ENCODE measurements at places on chromosomes 2 and 18.

DNA sequence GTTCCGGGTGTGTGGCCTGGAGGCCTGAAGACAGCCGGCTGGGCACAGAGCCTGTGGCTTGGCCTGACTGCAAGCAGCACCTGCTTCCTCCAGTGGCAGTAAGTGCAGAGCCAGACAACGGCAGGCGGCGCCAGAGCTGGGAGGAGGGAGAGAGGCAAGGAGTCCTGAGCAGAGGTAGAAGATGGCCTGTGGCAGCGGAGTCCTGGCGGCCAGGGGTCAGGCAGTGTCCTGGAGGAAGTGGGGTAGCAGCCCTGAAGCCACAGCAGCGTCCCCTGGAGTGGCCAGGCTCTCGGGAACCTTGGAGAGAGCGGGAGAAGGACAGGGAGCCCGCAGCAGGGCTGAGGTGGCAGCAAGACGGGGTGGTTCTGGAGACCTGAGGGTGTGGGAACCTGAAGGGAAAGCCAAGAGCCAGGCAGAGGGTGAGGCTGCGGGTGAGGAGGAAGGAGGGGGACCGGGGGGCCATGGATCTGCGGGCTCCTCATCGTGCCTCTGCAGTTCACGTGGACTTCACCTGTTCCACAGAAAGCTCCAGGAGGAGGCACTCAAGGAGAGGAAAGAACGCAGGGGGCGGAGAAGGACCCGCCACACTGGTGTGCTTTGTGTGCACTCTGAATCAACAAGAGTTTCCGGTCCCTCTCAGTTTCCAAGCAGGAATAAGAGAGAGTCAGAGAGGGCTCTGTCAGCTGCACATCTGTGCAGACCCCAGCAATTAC is 85.9 kb downstream of the USP40 start:
- no peak for DNase-seq

- DNase-seq: no peak
These were observed 7.1 kb downstream of the ANO7 start for GRCh38 chr2:241195506-241196130.

DNA sequence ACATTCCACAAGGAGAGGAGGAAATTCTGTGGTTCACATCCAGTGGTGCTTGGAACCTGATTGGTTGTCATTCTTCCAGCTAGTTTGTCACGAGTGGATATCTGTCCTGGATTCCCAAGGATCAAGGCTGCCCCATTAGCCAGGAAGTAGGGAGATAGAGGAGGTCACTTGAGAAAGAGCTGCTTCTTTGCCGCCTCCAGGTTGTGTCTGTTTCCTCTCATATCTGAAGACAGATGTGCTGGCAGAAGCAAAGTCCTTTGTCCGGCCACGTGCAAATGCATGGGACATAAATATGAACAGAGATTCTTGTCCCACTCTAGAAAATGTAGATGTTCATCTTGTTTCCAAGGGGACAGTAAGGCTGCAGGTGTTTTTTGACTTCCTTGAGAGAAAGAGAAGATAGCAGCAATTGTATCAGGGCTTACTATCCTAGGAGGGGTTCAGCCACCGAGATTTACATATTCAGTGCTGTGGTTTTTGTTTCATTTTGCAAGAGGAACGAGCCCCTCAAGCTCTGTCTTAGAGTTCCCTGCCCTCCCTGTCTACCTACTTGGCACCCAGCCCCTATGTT is 174.4 kb downstream of the RPIA start:
- no peak for DNase-seq

- DNase-seq: no peak
These were observed 390.9 kb upstream of the CDH19 start for GRCh38 chr18:66994790-66995189.

DNA sequence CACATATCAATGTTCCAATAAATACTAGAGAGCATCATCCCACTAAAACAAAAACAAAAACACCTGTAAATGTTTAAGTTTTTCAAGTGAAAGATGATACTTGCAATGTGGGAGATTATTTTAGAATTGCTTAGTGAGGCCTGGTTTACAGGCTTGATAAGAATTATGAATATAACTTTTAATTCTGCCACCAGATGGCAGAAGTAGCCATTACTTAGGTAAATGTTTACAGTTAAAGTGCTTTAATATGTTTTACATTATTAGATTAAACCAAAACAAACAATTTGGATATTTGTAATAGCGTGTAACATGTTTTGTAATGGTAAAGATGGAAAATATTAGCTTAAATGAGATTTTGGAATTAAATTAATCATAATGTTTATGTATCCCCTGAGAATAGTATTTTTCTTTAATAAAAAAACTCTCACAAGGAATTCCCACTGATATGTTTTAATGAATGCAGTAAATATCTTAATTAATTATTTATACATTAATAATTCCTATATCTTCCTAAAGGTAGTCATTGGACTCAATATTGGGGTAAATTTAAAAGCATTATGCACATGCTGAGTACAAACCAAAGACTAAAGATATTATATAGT is 522.0 kb downstream of the SPAG16 start:
- DNase-seq: peak; percentile 34

DNA sequence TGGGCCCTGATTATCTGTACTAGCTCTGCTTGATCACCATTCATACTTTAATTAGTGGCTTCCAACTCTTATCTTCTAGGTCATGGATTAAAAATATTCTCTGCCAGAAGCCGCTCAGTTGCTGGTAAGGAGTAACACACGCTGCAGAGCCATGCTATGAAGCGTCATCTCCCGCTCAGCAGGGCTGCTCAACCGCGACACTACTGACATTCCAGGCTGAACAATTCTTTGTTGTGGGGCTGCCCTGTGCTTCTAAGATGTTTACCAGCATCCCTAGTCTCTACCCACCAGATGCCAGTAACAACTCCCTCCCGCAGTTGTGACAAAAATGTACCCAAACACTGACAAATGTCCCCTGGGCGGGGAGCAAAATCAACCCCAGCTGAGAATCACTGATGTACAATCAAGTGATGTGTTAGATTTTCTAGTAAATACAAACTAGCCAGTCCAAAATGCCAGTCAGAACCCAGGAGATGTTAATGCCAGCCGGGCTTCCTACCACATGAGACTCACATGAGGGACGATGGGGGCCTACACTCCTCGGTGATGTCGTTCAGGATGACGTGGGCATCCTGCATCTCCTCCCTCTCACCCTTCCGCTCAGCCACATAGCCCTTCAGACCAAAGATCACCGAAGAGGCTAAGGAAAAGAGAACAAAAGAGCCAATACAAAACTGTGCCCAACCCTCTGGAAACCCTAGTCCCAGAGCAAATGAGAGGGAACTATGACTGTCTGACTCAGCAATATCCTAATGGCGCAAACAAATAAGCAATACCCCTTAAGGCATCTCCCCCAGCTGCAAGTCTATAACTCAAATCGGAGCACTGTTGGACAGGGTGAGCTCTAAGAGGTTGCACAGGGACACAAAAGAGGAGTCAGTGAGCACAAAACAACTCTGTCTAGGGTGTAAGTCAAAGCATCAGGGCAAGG is 15.6 kb downstream of the ILKAP start:
- no peak for DNase-seq

- DNase-seq: peak; percentile 78
These were observed 128.5 kb downstream of the ARL6IP6 start for GRCh38 chr2:152846697-152847470.

DNA sequence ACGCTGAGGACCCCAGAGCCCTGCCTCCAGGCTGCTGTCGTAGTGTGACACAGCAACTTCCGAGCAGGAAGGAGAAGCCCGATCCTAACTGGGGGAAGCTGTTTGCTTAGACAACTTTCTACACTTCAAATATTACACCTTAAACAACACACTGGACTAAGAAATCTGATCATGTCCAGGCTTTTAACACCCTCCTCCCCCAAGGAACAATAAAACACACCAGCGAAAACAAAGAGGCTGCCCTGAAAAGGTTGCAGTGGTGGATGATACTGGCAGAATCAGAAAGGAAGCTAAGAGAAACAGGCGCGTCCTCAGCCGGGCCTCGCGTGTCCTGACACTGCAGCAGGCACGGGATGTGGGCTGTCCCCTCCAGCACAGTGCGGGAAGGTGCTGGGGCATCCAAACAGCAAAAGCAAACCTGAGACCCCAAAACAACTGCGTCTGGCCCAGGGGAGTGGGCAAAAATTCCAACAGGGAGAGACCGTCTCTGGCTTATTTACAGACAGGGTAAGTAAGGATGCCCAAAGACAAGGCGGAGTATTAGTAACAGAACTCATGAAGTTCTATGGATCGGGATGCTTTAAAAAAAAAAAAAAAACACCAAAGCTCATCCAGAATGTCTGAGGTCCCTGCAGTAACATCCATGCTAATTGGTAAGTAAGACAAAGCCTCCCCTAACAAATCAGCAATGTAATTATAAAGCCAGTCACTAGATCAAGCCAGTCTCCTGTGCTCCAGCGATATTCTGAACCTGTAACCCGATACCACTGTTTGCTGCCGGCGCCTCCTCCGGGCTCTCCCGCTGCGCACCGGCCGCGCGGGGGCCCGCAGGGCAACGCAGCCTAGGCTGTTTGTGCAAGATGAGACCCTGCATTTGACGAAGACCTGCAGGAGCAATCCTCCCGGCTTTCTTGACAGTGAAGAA is 9.0 kb downstream of the SERTAD2 start:
- DNase-seq: peak; percentile 88

DNA sequence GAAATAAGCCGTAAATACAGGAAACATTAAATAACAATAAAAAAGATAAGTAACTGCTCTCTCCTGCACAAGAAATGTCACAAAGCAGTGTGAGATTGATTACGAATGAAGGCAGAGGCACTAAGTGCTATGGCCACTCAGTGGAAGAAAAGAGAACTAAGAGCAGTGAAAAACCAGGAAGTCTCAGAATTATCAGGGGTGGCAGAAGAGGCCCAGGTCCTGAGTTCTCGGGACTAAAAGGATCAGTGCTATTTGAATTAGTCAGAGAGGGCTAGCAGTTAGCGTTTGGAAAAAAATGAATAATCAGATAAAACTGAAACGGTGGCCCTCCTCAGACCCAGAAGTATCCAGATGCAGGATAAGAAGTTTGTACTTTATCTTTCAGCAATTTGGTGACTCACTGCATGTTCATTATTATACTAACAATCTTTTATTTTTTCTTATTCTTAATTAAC is 367.1 kb downstream of the ZEB2 start:
- DNase-seq: peak; percentile 19

GRCh38 chr2:57862153-57862552 is 184.5 kb upstream of the VRK2 start:
- DNase-seq: no peak

- DNase-seq: peak; percentile 29
These were observed 456 bp downstream of the LRP1B start for GRCh38 chr2:142130111-142131009.

DNA sequence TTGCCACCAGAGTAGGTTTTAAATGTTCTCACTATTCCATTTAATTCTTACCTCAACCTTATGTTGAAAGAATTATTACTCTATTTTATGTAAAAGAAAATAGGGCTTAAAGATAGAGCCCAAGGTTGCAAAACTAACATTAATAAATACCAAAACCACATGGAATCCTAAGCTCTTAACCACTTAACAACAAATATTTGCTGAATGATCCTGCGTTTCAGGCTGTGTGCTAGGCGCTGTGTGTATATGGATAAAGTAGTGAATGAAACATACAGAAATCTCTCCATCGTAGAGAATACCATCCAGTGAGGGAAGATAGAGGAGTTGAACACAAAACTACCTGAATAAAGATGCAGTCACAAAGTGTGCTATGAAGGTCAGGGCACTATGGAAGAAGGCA is 485.1 kb downstream of the THSD7B start:
- DNase-seq: no peak

GRCh38 chr2:118148133-118148532 is 59.9 kb downstream of the INSIG2 start:
- no peak for DNase-seq

GRCh38 chr2:3458396-3459184 is 60.7 kb downstream of the ADI1 start:
- no peak for DNase-seq

GRCh38 chr2:43305517-43305916 is 79.1 kb upstream of the ZFP36L2 start:
- no peak for DNase-seq

DNA sequence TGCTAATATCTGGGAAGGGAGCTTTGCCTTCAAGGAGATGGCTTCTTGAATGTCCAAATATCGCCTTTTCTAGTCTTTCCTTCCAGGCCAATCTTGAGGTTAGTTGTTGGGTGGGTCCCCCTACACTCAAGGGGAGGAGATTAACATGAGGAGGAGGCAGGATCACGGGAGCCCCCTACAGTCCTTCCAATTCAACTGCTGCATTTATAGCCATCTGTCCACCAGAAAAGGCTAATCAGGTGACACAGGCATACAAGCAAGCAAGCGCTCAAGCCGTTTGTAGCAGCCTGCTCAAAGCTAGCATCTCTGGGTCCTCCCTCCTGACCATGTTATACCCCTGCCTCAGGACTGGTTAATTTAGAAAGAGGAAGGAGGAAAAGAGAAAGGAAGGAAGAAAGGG is 87.6 kb downstream of the MRPS9 start:
- DNase-seq: no peak

DNA sequence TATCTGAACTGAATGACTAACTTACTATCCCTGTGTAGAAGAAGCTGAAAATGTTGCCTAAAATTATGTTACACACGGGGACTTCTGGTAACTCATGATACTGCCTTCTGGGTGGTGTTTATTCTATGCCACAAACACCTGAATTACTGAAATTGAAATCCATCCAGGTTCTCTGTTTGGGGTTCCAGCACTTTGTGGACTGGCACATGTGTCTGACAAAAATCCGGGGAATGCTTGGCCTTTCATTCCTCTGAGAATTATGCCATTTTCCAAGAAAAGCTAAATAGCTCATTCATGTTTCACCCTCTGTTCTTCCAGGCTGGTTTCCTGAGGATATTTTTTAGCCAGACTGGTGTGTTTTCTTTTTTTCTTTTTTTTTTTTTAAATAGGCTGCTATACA is 59.5 kb upstream of the POU3F3 start:
- DNase-seq: no peak

GRCh38 chr2:129887688-129888266 is 91.7 kb upstream of the RAB6C start:
- DNase-seq: no peak

- no peak for DNase-seq
These were observed 142.8 kb upstream of the LMAN1 start for GRCh38 chr18:59501920-59502273.

- no peak for DNase-seq
These were observed 46.8 kb upstream of the TRIM43B start for GRCh38 chr2:95531254-95531771.

DNA sequence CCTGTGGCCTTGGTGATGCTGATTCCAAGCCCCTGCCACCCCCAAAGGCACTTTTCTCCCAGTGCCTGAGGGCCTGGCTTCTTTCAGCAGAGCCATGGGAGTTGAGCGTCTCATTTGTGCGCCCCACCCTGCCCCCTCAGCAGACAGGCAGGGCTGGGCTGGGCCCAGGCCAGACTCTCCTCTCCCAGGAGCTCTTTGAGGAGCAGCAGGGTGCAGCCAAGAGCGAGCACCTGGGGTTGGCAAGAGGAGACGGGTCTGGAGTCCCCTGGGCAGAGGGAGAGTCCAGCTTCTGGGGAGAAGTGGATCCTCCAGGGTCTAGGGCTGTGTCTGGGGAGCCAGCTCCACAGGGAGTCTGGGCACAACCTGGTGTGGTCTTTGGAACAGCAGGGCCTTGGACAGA is 21.2 kb downstream of the NPPC start:
- DNase-seq: no peak

GRCh38 chr18:7946734-7947377 is 379.7 kb downstream of the PTPRM start:
- peak; percentile 67 for DNase-seq
